ENCODE measurements at places on chromosomes 6 and 20. TPM values are rescaled to one million over a fixed set of nuclear protein-coding genes. Genes with fewer than 3 reads are reported as not detected.

GNAS-AS1 gene
- polyA plus RNA-seq, result 0.92 TPM

DNA sequence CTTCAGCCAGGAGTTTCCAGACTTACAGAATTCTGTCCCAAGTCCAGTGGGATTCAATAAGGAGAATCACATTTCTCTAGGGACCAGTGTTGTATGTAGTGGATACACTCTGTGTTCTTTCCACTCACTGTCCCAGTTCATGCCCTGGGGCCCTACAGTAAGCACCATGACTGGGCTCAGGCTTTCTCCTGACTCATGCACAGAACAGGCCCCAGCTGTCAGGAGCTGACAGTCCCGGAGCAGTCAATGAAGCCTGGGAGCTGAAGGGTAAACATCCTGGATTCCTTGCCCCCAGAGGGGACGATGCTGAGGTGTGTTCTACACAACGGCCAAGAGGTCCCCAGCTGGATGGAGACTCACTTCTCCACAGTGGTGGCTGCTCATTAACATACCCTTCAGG, 40.2 kb upstream of the LRFN2 start:
- H3K27me3 ChIP-seq, result no peaks in the 10 kb centered on the region
- no peak overlapping the region for H3K27ac ChIP-seq
- no peaks in the 10 kb centered on the region for H3K4me1 ChIP-seq
- H3K36me3 ChIP-seq, result no peaks in the 10 kb centered on the region

DNA sequence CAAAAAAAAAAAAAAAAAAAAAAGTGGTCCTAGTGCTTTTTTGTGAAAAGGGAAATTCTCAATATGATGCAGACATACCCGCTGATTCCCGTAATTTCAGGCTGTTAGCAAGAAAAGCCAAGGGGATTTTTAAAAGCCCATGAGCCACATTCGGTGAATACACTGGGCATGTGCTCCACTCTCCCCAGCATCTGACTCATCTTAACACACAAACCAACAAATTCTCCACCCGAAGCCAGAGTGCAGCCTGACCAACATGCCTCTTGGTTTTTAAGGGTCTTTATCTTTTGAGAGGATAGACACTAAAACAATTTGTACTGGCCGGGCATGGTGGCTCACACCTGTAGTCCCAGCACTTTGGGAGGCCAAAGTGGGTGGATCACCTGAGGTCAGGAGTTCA, 45.5 kb upstream of the CD83 start:
- no peaks in the 10 kb centered on the region for H3K36me3 ChIP-seq
- H3K4me3 ChIP-seq, result no peak overlapping the region
- DNase-seq, result no peak

- H3K4me1 ChIP-seq, result no peaks in the 10 kb centered on the region
- no peak overlapping the region for H3K4me3 ChIP-seq
- no peak overlapping the region for H3K27ac ChIP-seq
Measured at GRCh38 chr6:65098349-65098748, 608.7 kb downstream of the EYS start.

GRCh38 chr6:158158123-158158522, 9.9 kb downstream of the SERAC1 start:
- H3K4me1 ChIP-seq, result peaks cover 27% of the 10 kb centered on the region
- H3K36me3 ChIP-seq, result peaks cover 10% of the 10 kb centered on the region
- H3K4me3 ChIP-seq, result no peak overlapping the region
- no peaks in the 10 kb centered on the region for H3K27me3 ChIP-seq

GRCh38 chr6:105815661-105816555, 270.2 kb upstream of the PRDM1 start:
- DNase-seq, result no peak
- H3K4me3 ChIP-seq, result no peak overlapping the region
- H3K27ac ChIP-seq, result no peak overlapping the region
- no peaks in the 10 kb centered on the region for H3K4me1 ChIP-seq
- H3K36me3 ChIP-seq, result no peaks in the 10 kb centered on the region

SLC13A3 gene
- 9.0 TPM for polyA plus RNA-seq

SIRPG gene
- 0.15 TPM for polyA plus RNA-seq

DNA sequence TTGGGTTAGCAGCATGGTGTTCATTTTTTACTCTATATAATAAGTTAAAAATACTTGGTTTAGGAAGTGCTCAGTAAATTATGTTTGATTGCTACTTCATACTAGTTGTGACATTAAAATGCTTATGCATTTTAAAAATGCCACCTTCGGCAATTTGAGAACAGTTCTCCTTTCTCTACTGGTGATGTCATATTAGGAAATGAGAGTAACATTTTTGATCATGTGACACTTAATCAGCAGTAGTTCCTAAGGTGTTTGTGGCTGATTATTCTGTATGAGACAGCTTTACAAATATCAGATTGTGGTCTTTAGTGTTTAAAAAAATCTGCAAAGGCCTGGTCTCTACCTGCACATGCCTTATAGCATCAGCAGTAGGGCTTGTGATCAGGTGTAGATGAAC, 4.4 kb downstream of the GZF1 start:
- H3K4me3 ChIP-seq, result no peak overlapping the region
- no peaks in the 10 kb centered on the region for H3K36me3 ChIP-seq
- no peak for DNase-seq
- H3K4me1 ChIP-seq, result peaks cover 28% of the 10 kb centered on the region

Data from left lung (tissue), 14 donors.